ENCODE measurements at places on chromosomes 1 and 21.
A peak's percentile ranks its signal among the peaks of the same experiment; 100 is the strongest.

GRCh38 chr1:214002472-214002871, 14.7 kb downstream of the PROX1 start:
- DNase-seq: no peak

DNA sequence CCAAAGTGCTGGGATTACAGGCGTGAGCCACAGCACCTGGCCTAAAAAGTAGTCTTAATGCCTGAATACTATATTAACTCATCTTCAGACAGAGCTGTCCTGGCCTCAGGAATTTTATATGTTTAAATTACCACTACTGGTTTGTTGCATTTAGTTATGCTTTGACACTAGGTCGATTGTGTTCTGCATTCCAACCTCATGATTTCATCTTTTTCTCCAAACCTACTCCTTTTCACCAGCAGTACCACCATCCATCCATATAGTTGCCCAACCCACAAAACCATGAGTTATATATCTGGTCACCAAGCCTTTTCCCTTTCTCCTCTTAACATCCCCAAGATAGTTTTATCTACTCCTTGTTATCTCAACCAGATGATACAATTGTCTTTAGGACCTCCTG, 22.6 kb downstream of the FMO5 start:
- DNase-seq: no peak

GRCh38 chr1:160367934-160368923, 1.4 kb downstream of the NHLH1 start:
- DNase-seq: no peak

GRCh38 chr21:32119811-32120210, 159.0 kb downstream of the MIS18A start:
- DNase-seq: no peak

- peak; percentile 29 for DNase-seq
These were observed 2.4 kb downstream of the PARP1 start for GRCh38 chr1:226405411-226405988.
